GM23338 (cell line): ENCODE measurements at places on chromosomes 1 and 21. TPM values are rescaled to one million over a fixed set of nuclear protein-coding genes. Genes with fewer than 3 reads are reported as not detected.

Gene CRP
- not detected in 2 replicates for total RNA-seq

Gene TMEM200B
- total RNA-seq = 8.7 TPM in 2 replicates

DNA sequence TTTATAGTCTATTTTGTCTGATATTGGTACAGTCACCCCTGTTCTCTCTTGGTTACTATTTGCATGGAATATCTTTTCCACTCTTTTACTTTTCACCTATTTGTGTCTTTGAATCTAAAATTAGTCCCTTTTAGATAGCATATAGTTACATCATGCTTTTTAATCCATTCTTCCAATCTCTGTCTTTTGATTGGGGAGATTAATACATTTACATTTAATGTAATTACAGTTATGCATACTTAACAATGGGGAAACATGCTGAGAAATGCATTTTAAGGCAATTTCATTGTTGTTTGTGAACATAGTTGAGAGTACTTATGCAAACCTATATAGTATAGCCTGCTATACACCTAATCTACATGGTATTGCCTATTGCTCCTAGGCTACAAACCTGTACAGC, 48.4 kb upstream of the ATP6V1G3 start:
- no peaks in the 10 kb centered on the region for H3K27me3 ChIP-seq
- no peak overlapping the region for H3K27ac ChIP-seq
- DNase-seq = no peak
- no peaks in the 10 kb centered on the region for H3K4me1 ChIP-seq
- H3K36me3 ChIP-seq = no peaks in the 10 kb centered on the region

DNA sequence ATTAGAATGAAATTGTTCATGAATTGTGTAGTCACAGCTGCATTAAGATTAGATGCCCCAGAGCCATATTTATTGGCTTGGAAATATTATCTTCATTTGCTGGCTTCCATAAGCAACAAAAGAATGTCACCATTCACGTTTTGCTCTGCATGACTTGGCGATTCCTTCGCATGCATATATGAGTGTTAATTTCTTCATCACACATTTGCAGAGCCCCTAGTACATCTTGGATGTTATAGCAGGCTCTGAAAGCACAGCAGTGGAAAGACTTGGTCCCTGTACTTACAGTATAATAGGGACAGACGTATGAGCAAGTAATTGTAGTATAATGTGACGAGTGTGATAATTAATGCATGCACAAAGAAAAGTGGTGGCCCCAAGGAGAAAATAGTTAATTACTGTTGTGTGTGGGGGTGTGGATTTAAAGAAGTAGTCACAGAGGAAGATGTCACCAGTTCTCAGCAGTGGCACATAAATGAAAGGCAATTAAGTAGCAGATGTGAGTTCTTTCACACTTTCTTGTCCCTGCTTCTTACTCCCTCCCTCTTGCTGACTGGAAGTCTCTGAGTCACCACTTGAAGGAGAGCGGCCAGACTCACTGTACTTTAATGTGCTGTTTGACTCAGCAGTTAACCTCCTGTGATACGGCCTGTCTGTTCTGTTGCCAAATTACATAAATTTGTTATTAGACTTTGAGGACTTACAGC, 21.0 kb downstream of the S100A10 start:
- peaks cover 22% of the 10 kb centered on the region for H3K4me1 ChIP-seq
- H3K27me3 ChIP-seq = no peaks in the 10 kb centered on the region
- DNase-seq = peak; percentile 80
- no peaks in the 10 kb centered on the region for H3K36me3 ChIP-seq
- no peak overlapping the region for H3K27ac ChIP-seq
